T-cell (primary cell): ENCODE measurements at places on chromosomes 5 and 9. TPM values are rescaled to one million over a fixed set of nuclear protein-coding genes. Genes with fewer than 3 reads are reported as not detected.

DNA sequence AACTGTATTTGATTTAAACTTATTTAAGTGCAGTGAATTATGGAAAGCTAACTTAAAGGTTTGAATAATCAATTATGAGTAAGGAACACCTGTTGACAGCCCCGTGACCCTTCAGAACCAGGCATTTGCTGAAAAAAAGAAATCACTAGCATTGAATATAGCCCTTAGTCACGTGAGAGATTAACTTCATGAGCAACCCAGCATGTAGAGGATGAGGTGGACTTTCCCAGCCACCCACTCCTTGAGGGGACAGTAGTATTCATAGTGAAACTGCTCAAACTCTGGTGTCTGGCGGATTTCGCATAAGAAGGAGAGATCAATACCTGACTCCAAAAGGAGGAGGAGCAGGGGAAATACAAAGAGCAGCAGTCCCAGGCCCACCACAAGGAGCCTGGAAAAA is 184.8 kb upstream of the RASEF start:
- H3K4me1 ChIP-seq, result no peaks in the 10 kb centered on the region
- H3K36me3 ChIP-seq, result no peaks in the 10 kb centered on the region
- H3K4me3 ChIP-seq, result no peak overlapping the region
- DNase-seq, result no peak

DNA sequence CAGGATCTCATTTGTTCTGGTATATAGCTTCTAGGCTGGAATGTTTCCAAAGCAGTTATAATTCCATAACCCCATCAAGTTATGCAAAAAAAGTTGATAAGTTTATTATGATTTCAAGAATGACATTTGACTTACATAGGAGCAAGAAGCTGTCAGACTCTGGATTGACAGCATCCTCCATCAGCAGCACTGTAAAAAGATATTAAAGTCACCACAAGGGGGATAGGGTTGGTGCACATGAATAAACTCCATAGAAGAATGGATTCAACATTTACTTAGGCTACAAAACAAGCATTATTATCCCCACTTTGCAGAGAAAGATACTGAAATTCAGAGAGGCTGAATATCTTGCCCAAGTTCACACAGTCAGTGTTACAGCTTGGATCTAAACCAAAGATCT is 208.9 kb upstream of the SLC30A5 start:
- H3K36me3 ChIP-seq, result no peaks in the 10 kb centered on the region
- no peak overlapping the region for H3K4me3 ChIP-seq
- H3K27ac ChIP-seq, result no peak overlapping the region

Gene CFAP157
- not detected for total RNA-seq

Gene TMEM252
- not detected for total RNA-seq

Gene ZNF483
- 20.5 TPM for total RNA-seq

DNA sequence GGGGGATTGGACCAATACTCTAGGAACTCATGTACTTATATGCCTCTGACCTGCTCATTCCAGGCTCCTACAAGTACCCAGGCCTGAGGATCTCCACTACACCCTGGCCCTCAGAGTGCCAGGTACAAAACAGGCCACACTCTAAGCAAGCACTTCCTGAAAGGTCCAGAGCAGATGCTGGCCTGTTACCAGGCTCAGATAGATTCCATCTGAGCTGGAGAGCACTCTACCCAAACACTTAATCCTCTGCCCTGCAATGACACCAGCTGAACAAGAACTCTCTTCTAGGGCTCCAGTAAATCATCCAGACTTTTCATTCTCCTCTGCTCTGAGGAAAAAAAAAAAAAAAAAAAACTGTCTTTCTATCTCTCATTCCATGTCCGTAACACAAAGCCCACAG is 2.9 kb downstream of the P4HA2 start:
- H3K4me1 ChIP-seq, result peaks cover 15% of the 10 kb centered on the region
- H3K27ac ChIP-seq, result no peak overlapping the region
- no peak for DNase-seq
- no peaks in the 10 kb centered on the region for H3K36me3 ChIP-seq
- peaks cover 3% of the 10 kb centered on the region for H3K27me3 ChIP-seq
- no peak overlapping the region for H3K4me3 ChIP-seq

Gene NR5A1
- not detected for total RNA-seq

DNA sequence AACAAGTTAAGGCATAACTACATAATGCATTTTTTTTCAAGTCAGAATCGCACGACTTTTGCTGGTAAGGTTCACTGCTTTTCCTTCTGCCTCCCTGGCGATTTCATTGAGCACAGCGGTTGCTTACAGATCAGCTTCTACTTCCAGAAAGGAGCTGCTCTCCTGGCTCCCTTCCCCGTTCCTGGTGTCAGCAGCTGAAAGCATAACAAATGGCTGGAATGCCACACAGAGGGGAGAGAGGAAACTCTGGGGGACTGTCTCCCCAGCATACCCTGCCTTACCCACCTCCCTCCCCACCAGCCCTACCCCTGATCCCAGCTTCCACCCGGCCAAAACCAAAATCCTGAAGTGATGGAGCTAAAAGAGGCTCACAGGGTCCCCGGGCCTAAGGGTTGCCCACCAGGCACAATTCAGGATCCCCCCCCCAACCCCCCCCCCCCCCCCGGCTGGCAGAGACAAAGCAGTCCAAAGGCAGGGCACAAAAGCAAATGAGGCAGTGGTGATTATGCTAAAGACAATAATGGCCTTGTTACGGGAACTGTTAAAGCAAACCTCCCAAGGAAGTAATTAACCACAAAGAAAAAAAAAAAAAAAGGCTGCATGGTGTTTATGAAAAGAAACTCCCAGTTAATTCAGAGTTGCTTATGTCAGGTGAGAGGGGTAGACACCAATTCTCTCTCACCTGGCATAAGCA is 126.1 kb upstream of the WWC1 start:
- DNase-seq, result no peak
- no peaks in the 10 kb centered on the region for H3K27me3 ChIP-seq
- peaks cover 7% of the 10 kb centered on the region for H3K4me1 ChIP-seq
- no peaks in the 10 kb centered on the region for H3K36me3 ChIP-seq
- H3K4me3 ChIP-seq, result no peak overlapping the region

Gene SLC34A1
- total RNA-seq, result 0.16 TPM

GRCh38 chr9:109889456-109889855 is 109.5 kb downstream of the PALM2AKAP2 start:
- H3K4me1 ChIP-seq, result peaks cover 19% of the 10 kb centered on the region
- no peaks in the 10 kb centered on the region for H3K36me3 ChIP-seq
- H3K27me3 ChIP-seq, result no peaks in the 10 kb centered on the region
- H3K4me3 ChIP-seq, result no peak overlapping the region

Gene CDX1
- not detected for total RNA-seq

Gene PCSK1
- not detected for total RNA-seq

DNA sequence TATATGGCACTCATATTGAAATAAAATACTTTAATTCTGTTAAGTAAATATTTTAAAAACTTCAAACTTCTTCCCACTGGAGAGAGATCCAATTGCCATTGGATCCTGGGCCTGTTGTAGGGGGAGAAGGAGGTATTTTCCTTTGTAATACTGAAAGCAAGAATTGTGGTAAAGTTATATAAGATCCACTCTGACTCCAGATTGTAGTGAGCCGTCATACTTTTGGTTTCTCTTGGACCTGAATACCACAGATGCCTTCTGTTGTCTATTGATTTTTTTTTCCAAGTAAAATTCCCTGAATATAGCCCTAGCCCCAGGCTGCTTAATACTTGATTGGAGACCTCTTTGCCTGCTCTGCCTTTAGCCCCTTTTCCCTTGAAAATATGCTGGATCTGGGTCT is 86.9 kb downstream of the ATG10 start:
- no peaks in the 10 kb centered on the region for H3K27me3 ChIP-seq
- H3K27ac ChIP-seq, result no peak overlapping the region
- no peaks in the 10 kb centered on the region for H3K4me1 ChIP-seq
- no peak for DNase-seq
- no peak overlapping the region for H3K4me3 ChIP-seq

DNA sequence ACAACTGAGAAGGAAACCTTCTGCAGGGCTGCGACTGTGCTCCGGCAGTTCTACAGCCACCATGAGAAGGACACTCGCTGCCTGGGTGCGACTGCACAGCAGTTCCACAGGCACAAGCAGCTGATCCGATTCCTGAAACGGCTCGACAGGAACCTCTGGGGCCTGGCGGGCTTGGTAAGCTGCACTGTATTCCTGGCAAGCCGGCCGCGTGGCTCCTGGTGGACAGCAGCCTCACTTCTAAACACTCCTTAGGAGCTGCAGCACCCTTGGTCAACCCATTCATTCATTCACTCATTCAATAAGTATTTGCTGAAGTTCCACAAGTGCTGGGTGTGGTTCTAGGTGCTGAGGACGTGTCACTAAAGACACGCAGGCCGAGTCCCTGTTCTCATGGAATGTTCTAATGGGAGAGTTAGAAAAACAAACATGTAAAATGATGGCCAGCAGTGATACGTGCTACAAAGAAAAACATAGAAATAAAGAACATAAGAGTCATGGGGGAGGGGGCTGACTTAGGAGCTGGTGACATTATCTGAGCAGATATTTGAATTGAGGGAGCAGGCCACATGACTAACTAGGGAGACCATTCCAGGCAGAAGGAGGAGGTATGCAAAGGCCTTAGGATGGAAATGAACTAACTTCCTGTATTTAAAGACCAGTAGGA is 6.1 kb downstream of the IL4 start:
- DNase-seq, result no peak
- no peak overlapping the region for H3K4me3 ChIP-seq
- H3K4me1 ChIP-seq, result no peaks in the 10 kb centered on the region
- H3K27me3 ChIP-seq, result no peaks in the 10 kb centered on the region
- H3K27ac ChIP-seq, result no peak overlapping the region

Gene WNK2
- total RNA-seq, result 0.95 TPM

Gene ALDH1A1
- 0.47 TPM for total RNA-seq

Gene LRRTM2
- total RNA-seq, result 0.10 TPM

Gene NKD2
- 0.18 TPM for total RNA-seq

DNA sequence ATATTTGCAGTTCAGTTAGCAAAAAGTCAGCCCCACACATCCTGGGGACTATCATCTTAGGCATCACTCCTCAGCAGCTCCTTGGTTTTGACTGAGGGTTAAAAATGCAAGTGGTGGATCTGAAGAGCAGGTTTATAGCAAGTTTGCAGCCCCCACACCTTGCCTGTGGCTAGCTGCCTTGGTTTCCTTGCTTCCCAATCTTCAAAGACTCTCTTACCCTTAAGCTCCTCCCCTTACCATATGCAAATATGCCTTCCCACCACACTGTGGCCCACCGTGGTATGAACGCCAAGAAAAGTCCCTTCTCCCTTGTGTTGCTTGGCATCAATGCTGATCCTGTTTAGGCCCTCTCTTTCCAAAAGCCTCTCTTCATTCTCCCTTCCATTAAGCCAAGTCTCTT is 45.0 kb upstream of the AGXT2 start:
- H3K4me1 ChIP-seq, result no peaks in the 10 kb centered on the region
- no peak for DNase-seq
- H3K27ac ChIP-seq, result no peak overlapping the region
- H3K27me3 ChIP-seq, result peaks cover 12% of the 10 kb centered on the region

DNA sequence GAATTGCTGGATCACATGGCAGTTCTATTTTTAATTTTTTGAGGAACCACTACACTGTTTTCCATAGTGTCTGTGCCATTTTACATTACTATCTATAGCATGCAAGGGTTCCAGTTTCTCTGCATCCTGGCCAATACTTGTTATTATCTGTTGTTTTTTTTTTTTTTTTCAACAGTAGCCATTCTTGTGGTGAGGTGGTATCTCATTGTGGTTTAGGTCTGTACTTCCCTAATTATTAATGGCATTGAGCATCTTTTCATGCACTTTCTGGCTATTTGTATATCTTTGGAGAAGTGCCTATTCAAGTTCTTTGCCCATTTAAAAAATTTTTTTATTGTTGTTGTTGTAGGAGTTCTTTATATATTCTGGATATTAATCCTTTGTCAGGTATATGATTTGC is 97.7 kb downstream of the GDNF start:
- DNase-seq, result no peak

DNA sequence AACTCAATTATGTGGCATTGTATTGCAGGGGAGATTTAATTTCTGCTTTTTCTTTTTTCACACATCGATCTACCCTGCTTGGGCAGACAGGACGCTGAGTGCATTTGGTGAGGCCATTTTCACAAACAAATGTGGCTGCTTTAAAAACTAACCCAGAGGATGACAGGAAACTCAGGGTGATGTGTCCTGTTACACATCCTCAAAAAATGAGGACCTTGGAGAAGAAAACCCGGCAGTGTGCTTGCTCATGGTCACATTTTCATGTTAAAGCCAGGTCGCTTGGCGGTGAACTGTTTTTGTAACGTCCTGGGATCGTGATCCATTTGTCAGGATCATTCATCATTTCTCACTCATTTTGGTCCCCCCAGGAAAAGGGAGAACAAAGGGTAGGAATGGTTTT is 478.3 kb upstream of the ADAMTS16 start:
- no peaks in the 10 kb centered on the region for H3K4me1 ChIP-seq
- no peaks in the 10 kb centered on the region for H3K27me3 ChIP-seq
- no peak overlapping the region for H3K4me3 ChIP-seq
- no peak overlapping the region for H3K27ac ChIP-seq
- H3K36me3 ChIP-seq, result no peaks in the 10 kb centered on the region
- DNase-seq, result no peak

Gene SH2D3C
- 35.3 TPM for total RNA-seq

DNA sequence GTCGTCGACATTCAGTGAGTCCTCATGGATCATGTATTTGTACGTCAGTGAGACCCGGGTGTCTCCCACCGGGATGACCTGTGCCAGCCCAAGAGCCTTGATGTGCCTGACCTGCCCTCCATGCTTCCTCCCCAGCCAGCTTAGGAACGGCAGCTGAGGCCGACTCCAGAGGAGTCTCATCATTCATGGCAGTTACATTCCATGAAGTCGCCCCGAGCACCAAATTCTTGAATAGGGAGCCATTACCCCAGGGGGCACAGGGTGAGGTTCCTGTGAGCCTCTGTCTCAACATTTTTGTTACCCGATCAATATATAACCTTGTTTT is 67.8 kb downstream of the ZNF354C start:
- H3K27me3 ChIP-seq, result peaks cover 4% of the 10 kb centered on the region
- no peak for DNase-seq
- H3K4me1 ChIP-seq, result no peaks in the 10 kb centered on the region

Gene OR1Q1
- not detected for total RNA-seq

DNA sequence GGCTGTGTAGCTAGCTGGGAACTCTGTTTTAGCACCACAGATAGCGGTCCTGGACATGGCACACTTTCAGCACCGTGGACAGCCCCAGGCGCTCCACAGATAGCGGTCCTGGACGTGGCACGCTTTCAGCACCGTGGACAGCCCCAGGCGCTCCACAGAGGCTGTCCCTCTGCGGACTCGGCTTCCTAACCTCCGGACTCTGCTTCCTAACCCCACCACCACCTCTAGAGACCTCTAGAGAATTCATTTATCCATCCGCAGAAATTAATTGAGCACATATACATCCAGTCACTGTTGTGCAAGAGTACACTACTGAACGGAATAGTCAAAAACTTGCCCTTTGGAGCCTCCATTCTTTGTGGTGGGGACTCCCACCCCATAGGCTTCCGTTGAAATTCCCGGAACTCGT is 27.4 kb downstream of the UNC5A start:
- H3K27me3 ChIP-seq, result peaks cover 62% of the 10 kb centered on the region
- H3K36me3 ChIP-seq, result no peaks in the 10 kb centered on the region
- no peaks in the 10 kb centered on the region for H3K4me1 ChIP-seq
- no peak overlapping the region for H3K4me3 ChIP-seq
- DNase-seq, result peak; percentile 81
